T-helper 9 cell (primary cell): ENCODE measurements at places on chromosomes 5 and 9.

- no peak for DNase-seq
Measured at GRCh38 chr5:109852371-109853155, 162.8 kb downstream of the MAN2A1 start.

DNA sequence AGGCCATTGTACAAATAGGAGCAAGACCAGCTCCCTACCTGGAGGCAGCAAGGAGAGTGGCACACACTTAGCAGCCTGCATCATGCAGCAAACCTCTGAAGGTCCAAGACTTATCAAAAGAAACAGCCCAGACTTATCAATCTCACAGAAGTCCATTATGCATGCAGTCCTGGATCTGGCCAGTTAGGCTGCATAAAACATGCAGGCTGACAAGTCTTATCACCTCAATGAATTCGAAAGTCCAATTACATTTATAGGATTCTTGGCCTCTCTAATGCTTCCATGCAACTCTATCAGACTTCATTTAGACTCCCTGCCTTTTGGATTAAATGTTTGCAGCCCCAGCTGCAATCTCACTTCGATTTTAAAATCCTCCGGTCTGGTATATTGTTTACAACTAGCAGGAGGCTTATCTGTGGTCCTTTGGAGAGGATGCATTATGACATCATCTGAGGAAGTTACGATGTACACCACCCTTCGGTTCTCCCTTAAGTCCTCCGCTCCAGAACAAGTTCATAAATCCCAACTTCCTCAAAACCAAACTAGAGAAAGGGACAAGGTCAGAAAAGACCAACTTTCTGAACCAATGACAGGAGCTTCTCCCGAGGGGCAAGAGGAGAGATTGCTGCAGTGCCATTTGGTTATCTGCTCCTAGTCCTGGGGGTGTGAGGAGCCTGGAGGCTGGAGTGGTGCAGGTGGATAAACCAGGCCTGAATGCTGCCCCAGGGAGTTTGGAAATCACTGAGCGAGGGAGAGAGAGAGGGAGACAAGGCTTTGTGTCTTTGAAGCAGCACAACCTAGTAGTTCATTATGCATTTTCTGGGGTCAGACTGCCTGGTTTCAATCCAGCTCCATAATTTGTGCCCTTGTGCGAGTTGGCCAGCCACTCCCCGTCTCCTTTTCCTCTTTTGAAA, 313.9 kb downstream of the TLE1 start:
- DNase-seq: no peak

DNA sequence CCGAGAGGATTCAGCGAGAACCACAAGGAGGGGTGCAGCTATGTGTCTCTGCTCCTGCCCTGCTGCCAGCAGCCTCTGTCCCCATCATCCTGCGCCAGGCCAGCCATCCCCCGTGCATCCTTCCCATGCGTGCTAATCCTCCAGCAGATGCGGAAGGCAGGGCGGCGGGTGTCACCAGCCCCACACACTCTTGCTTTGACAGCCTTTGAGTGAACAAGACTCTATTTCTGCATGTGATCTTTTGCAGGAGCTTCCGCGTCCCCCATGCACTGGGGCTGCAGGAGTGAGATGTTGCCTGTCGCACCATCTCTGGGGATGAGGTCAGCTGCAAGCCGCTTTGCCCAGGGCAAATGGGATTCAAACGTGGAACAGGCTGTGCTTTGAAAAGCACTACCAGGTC, 58.0 kb upstream of the OLFM1 start:
- no peak for DNase-seq

- no peak for DNase-seq
Measured at GRCh38 chr9:75023846-75024245, 4.2 kb downstream of the CARNMT1 start.

DNA sequence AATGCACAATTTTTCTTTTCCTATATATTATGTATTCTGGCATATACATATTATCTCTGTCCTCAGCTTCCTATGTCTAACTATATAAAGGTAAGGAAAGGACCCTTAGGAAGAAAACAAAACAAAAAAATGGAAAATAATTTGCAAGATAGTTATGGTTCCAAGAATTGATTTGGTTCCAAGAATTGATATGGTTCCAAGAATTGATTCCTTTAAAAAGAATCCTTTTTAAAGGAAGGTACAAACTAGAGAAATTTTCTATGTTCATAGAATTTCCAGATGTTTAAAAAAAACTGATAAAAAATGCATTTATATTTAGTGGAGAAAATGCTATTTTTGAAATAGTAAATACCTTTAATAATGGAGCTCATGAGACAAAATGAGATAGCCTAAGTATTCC, 12.1 kb downstream of the LYRM7 start:
- no peak for DNase-seq

GRCh38 chr5:58933891-58934628, 351.2 kb downstream of the RAB3C start:
- peak; percentile 8 for DNase-seq

- DNase-seq: no peak
Measured at GRCh38 chr5:32504329-32504988, 59.9 kb upstream of the ZFR start.

- no peak for DNase-seq
Measured at GRCh38 chr5:151383011-151383410, 35.7 kb upstream of the SLC36A2 start.

GRCh38 chr5:164934561-164934960, 1429.1 kb downstream of the MAT2B start:
- DNase-seq: no peak

- no peak for DNase-seq
Measured at GRCh38 chr5:94702729-94703128, 84.3 kb downstream of the SLF1 start.

GRCh38 chr5:1352231-1353219, 7.6 kb upstream of the CLPTM1L start:
- DNase-seq: no peak
